H9 (cell line): ENCODE measurements at places on chromosomes 5 and 9. TPM values are rescaled to one million over a fixed set of nuclear protein-coding genes. Genes with fewer than 3 reads are reported as not detected.

Gene SET
- 1,148 and 1,158 TPM in 2 replicates for total RNA-seq

Gene ANKRD34B
- 0.70 and 0.72 TPM in 2 replicates for total RNA-seq

Gene CBY3
- 0.50 and 1.6 TPM in 2 replicates for total RNA-seq

Gene SPAAR
- 0.26 TPM in 1 of 2 replicates, not detected in the other for total RNA-seq

Gene TAF11L5
- not detected in 2 replicates for total RNA-seq

GRCh38 chr5:135561266-135561665 is 17.5 kb downstream of the CXCL14 start:
- no peak for DNase-seq

GRCh38 chr5:80010754-80011392 is 19.8 kb upstream of the MTX3 start:
- DNase-seq, result no peak

DNA sequence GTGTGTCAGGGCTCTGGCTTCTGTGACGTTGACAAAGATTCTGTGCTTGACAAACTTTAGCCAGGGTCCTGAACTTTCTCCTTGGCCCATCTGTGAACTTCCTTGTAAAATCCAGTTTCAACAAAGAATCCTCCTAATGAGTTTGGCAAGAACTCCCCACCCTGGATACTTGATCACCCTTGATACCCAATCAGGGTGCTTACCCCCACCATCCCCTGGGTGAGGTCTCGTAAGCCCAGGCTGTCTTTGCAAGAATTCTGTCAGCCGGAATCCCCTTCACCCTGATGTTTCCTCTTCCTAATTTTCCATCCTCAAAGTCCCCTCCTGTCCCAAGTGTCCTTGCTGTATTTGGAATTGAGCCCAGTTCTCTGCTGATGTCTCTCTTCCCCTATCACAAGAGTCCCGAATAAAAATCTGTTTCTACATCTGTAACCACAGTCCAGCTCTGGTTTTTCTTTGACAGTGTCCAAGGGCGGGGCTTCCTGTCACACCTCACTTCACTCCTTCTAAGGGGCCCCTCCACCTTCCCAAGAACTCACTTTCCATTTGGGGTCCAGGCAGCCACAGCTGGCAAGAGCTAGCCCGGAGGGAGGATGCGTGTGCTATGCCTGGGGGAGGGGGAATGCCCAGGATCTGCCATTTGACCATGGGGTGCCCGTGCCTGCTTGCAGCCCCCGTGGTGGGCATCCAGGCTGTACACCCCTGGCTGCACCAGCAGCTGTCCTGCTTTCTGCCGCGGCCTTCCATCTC is 2.7 kb upstream of the CARD19 start:
- no peak for DNase-seq

DNA sequence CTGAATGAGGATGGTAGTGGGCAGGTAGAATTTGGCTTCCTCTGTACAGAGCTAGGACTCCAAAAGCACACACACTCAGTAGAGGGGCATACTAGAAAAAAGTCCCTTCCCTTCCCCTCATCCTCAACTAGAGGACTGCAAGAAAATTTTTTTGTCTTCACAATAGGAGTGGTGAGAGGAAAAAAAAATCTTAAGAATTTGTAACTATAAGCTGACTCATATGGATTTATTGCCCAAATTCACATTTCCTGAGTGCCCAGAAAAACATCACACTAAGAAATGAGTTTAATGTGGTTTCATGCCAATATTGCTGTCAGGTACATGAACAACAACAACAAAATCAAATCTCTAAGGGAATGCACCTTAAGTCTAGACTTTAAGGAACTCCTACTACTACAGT is 43.7 kb downstream of the RANBP6 start:
- no peak for DNase-seq

GRCh38 chr5:35345222-35345621 is 114.9 kb upstream of the PRLR start:
- no peak for DNase-seq

GRCh38 chr5:15031180-15031579 is 159.6 kb upstream of the ANKH start:
- DNase-seq, result no peak

DNA sequence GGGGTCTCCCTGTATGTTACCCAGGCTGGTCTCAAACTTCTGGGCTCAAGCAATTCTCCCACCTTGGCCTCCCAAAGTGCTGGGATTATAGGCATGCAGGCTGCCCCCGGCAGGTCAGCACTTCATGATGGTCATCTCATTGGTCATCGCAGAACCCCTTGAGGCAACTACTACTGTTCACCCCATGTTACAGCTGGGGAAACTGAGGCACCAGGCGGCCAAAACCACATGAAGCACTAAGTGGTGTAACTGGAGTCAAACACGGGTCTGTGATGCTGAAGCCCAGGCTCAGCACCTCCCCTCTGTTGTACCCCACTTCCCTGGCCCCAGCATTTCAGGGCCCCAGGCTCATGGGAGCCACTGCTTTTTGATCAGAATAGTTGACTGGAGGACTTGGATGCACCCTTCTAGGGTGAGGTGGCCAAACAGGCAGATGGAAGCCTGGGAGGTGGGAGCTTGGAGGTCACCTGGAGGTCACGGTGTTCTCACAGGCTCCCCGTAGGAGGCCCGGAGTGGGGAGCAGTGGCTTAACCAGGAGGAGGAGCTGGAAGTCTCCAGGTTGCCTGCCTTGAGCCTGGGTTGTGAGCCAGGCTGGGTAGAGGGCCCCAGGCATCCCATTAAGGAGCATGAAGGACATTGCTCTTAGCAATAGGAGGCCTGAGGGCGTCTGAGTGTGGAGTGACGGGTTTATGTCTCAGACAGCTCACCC is 57.3 kb upstream of the RPL26L1 start:
- no peak for DNase-seq

DNA sequence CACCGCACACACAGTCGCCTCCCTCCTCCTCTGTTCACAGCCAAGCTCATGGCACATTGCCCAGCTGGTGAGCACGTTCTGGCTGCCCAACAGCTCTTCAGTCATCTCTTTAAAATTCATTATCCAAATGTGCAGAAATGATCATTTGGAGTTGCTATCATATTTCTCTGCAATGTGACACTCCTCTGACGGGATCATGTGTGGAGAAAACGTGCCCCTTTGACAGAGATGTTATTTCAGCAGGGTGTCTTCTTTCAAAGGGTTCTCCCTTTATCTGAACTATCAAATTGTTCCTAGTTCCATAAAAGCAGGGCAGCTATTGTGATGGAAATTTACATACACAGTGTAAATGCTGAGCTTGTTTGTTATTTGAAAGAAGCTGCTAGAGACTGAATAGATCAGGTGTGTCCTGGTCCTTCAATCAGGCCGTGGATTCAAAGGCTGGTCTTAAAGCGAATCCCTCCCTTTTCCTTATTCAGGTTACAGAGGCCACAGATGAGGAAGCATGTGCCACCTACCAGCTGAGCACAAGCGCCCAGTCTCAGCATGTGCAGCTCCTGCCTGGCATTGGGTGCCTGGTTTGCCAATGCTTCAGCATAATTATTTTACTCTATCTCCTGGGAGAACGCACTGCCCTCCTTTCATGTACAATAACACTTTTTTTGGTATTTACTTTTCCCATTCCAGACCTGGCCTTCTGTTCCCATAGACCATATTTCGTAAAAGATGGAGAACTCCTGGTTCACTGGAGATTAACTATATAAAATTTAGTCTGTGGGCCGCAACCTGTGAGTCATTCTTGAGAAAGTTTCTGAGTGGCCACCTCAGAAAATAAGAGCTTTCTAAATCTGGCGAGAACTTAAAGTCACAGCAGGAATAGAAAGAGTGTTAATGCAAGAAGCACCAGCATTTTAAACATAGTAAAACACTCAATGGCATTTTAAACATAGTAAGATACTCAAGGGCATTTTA is 433.7 kb downstream of the ENC1 start:
- DNase-seq, result no peak

DNA sequence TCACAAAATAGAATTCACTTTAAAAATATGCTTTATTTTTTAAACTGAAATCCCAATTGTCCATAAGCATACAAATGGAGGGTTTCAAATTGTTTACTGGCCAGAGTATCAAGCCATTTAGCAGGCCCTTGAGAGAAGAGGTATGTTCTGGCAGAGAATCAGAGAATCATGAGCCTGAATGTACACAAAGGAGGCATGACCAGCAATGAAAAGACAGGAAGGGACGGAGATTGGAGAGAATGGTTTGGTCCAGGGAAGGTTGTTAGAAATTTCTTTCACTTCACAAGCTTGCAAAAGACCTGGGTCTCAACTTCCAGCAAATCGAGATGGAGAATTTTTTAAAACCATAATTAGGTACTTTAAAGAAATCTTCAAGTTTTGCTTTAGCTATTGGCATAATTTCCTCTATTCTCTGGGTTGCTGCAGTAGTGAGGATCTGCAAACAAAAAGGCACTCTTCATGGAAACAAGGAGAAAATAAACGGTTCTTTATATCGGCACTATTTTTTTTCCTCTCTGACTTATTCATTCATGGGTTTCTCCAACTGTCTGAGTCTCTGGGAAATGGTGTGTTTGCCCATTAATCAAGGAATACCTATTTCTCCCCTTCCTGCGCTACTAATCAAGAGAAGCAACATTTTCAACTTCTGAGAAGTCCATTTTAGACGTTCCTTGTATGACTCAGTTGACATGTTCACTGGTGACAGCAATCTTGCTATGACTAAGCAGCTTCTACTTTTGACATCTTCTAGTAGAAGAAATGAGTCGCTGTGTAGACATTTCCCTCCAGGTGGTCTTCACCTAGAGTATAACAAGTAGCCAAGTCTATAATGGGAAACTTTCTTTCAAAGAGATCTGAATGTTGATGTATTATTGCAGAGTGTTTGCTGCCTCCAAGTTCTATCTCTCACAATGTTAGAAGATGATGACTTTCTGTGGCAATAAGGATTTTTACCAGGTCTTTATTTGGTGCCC is 23.1 kb upstream of the ERCC6L2 start:
- no peak for DNase-seq

DNA sequence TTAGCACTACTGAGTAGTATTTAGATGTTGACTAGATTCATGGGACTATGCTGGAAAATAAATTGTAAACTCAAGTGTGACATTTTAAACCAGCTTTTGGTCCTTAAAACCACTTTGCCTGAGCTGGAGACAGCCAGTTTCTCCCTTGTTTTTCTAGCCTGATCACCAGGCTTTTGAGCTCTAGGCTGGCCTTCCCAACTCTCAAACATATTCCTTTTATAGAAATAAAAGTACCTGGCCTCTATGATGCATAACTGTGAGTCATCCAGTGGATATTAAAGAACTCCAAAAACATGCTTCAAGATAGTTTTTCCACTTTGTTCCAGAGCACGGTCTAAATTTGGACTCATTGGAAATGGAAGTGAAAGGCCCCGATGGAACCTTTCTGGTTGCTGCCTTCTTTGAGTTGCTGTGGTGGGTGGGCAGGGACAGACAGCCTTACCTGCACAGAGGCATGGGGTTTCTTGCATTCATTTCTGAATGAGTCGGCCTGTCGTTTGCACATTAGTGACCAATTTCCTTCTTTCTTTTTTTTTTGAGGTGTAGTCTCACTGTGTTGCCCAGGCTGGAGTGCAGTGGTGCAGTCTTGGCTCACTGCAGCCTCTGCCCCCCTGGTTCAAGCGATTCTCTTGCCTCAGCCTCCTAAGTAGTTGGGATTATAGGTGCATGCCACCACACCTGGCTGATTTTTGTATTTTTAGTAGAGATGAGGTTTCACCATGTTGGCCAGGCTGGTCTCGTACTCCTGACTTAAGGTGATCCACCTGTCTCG is 43.1 kb downstream of the TRIO start:
- DNase-seq, result no peak

- DNase-seq, result peak; percentile 95
These were observed at the start of gene ADGRD2 for GRCh38 chr9:124450241-124450924. Gene ADGRD2, plus strand, starts transcription at chr9:124450451. Its CDS starts 1,216 bp downstream, at chr9:124451667.

GRCh38 chr9:98864281-98865174 is 57.1 kb downstream of the GALNT12 start:
- no peak for DNase-seq

DNA sequence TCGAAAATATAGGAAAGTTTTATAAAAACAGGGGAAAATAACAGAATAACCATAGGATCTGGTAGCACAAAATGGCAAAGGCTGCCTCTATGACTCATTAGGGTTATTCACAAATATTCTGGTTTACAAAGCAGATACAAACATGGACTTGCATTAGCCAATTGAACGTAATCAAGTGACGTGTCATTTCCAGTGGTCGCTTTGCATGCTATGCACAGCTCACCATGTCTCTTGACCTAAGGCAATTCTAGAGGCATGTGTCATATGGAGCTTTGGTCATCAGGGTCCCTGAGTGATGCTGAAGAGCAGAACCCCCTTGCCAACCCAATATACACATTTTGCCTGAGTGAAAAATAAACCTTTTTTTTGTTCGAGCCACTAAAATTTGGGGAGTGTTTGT is 158.8 kb downstream of the TMEM161B start:
- no peak for DNase-seq

DNA sequence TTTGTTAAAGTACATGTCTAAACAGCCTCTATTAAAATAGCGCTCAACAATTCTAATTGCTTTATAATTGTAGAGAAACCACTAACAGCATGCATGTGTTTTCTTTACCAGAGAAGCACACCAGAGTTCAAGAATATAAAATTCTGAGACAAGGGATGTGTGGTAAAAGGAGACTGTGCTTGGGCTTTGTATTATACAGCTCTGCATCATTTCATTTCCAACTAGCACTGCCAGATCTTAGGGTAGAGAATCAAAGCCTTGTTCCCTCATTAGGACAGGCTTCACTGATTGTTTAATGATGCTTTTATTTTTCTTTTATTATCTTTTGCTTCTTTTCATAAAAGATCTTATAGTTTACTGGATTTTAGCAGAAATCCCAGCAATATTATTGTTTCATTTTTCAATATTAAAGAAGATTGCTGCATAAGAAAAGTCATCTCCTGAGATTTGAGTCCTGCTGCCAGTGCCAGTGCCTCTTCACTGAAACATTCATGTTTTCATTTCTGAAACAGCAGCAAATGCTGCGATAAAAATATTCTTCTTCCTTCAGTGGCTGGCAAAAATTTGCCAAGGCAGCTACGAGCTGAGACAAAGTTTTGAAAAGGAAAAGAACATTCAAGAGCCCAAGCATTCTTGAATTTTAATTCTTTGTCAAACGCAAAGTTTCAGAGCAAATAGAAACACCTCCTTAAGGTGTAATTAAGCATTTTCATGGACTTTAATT is 491.0 kb upstream of the PIK3R1 start:
- no peak for DNase-seq

GRCh38 chr9:36217256-36217968 is 26.7 kb downstream of the CLTA start:
- DNase-seq, result no peak
